Lung microvascular endothelial cell (primary cell): ENCODE measurements at places on chromosomes 7 and 10. TPM values are rescaled to one million over a fixed set of nuclear protein-coding genes. Genes with fewer than 3 reads are reported as not detected.

- no peak for DNase-seq
Observed at GRCh38 chr7:114759347-114760062, 162.4 kb upstream of the MDFIC start.

- DNase-seq, result no peak
Observed at GRCh38 chr10:127736915-127737562, at the start of gene FOXI2. TSS of gene FOXI2 (plus strand) at chr10:127737185. CDS start at chr10:127737274, 89 bp downstream.

- DNase-seq, result peak; percentile 37
Observed at GRCh38 chr10:113058523-113059370, 108.7 kb downstream of the TCF7L2 start.

DNA sequence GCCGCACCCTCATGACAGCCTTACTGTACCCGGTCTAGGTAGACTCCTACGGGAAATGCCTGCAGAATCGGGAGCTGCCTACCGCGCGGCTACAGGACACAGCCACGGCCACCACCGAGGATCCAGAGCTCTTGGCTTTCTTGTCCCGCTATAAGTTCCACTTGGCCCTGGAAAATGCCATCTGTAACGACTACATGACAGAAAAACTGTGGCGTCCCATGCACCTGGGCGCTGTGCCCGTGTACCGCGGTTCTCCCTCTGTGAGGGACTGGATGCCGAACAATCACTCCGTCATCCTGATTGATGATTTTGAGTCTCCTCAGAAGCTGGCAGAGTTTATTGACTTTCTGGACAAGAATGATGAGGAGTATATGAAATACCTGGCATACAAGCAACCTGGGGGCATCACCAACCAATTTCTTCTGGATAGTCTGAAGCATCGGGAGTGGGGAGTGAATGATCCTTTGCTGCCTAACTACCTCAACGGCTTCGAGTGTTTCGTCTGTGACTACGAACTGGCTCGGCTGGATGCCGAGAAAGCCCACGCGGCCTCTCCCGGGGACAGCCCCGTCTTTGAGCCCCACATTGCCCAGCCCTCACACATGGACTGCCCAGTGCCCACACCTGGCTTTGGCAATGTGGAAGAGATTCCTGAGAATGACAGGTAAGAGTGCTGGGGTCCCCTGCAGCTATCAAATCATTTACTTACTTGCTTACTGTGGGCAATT, 8.5 kb upstream of the CHCHD1 start:
- no peak for DNase-seq

DNA sequence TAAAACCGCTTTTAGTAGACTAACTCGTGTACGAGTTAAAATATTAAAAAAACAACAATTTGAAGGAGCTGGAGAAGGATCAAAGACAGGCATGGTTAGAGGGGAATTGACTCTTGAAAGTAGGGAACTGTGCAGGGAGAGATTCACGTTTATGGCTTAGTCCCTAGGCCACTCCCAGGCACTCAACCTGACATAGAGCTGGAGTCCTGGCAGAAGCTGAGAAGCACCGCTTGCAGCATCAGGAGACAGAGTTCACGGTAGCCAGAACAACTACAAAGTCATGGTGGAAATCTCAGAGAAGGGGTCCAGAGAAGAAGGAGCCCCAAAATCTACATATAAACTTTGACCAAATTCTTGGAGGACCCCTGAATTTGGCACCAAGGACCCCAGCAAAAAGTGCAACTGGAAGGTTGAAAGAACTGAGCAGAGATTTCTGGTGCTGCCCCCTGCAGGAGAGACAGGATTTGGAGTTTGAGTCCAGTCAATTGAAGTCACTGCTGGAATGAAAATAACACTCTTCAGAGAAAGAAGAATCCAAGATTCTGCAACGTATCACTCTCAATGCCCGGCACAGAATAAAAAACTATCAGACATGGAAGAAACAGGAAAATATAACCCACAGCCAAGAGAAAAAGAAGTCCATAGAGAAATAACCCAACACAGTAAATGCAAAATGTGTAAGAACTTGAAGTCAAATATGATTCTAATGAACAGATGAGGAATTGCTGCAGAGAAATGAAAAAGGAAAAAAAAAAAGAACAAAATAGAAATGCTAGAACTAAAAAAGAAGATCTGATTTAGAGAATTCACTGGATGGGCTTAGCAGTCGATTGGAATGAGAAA, 493.3 kb upstream of the PODXL start:
- DNase-seq, result peak; percentile 40

DNA sequence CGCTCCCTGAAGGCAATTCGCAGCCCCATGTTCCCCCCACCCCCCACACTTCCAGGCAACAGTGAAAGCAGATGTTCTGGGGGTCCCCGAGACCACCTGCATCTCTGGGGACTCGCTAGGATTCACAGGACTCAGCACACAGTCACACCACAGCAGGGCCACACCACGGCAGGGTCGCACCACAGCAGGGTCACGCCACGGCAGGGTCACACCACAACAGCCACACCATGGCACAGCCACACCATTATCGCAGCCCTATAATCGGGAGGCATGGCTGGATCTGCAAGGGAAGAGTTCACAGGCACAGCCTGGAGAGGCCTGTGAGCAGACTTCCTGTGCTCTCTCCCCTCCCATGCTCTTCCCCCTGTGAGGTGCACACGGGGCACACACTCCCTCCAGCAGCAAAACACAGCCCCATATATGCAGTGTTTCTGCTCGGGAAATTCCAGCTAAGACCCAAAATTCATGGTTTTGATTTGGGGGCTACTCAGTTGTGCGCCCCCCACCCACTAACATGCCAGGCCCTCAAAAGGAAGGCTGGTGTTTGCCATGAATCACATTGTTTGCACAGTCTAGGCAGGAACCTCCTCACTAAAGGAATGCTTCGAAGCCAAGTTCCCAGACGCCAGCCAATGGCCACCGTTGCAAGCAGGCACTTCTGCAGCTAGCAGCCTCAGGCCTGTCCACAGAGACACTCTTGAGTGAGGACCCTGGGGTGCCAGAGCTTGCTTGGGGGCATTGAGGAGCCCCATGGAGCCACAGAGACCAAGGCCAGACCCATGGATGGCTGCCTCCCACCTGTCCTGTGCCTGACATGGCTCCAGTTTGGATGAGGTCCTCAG, 7.0 kb upstream of the DPYSL4 start:
- peak; percentile 24 for DNase-seq

DNA sequence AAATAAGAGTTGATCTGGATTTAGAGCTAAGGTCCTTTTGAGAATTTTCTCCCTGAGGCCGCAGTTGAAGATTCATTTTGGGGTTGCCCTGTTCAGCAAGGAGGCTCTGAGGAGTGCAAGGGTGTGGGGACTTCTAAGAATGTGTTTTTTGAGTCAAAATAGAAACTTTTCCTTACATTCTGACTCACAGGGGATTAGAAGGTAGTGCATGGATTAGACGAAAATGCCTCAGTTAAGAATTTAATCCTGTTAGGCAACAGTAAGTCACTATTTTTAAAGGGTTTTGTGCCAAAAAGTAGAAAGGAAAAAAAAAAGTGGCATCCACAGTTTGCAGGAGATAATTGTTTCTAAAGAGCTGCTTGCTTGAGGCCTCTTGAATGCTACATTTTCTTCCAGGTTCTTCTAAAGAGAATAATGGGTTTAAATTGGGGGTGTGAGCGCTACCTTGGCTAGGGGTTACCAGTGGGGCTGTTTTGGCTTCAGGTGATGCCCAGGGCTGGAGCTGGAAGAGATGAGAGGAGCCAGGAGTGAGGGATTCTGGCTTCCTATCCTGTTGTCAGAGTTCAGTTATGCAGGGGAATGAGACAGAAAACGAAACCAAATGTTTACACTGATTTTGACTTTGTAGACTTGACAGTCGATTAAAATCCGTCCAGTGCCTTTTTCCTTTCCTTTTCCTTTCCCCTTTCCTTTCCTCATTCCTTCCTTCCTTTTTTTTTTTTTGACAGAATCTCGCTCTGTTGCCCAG, 52.9 kb downstream of the BAMBI start:
- no peak for DNase-seq

Gene GSAP
- total RNA-seq, result 2.0 and 3.6 TPM in 2 replicates

Gene BAIAP2L1
- under 0.01 and 0.22 TPM in 2 replicates for total RNA-seq
